ENCODE measurements at places on chromosomes 13 and 19.

DNA sequence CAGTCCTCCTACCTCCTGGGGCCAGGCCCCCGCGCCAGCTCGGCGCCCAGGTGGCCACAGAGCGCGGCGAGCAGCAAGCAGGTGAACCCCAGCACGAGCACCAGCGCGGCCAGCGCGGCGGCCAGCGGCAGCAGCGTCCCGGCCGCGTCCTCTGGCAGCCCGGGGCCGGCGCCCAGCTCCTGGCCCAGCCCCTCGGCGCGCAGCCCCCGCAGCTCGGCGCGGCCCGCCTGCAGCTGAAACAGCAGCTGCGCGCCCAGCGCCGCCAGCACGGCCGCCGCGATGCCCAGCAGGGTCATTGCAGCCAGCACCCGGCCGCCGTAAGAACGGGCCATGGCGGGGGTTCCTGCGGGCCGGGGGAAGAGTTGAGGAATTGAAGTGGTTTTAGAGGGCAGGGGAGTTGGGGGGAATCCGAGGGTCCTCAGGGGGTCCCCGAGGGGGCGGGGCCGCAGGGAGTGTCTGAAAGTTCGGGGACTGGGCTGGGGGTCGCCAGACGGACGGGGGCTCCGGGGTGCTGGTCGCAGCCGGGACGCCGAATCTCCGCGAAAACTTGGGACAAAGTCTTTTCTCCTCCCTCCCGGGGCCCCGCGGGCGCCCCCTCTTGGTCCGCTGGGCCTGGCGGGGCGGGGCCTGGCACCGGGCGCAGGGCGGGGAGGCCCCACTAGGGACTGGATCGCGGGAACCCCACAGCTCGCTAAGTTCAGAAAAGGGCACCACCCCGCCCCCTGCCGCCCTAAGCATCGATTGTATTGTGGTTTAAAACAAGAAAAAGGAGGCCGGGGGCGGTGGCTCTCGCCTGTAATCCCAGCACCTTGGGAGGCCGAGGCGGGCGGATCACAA, at the start of gene TMEM221:
TSS of gene TMEM221 (minus strand) at position 538 of the 837 bp plus-strand sequence. CDS start at position 332, 206 bp downstream.
- peak; percentile 59 for DNase-seq

DNA sequence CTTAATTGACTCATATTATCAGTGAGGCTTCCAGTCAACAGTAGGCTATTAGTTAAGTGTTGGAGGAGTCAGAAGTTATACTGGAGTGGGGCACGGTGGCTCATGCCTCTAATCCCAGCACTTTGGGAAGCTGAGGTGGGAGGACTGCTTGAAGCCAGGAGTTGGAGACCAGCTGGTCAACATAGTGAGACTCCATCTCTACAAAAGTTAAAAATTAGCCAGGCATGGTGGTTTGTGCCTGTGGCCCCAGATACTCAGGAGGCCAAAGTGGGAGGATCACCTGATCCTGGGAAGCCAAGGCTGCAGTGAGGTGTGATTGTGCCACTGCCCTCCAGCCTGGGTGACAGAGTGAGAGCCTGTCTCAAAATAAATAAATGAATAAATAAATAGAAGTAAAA, 53.2 kb downstream of the COMP start:
- no peak for DNase-seq

DNA sequence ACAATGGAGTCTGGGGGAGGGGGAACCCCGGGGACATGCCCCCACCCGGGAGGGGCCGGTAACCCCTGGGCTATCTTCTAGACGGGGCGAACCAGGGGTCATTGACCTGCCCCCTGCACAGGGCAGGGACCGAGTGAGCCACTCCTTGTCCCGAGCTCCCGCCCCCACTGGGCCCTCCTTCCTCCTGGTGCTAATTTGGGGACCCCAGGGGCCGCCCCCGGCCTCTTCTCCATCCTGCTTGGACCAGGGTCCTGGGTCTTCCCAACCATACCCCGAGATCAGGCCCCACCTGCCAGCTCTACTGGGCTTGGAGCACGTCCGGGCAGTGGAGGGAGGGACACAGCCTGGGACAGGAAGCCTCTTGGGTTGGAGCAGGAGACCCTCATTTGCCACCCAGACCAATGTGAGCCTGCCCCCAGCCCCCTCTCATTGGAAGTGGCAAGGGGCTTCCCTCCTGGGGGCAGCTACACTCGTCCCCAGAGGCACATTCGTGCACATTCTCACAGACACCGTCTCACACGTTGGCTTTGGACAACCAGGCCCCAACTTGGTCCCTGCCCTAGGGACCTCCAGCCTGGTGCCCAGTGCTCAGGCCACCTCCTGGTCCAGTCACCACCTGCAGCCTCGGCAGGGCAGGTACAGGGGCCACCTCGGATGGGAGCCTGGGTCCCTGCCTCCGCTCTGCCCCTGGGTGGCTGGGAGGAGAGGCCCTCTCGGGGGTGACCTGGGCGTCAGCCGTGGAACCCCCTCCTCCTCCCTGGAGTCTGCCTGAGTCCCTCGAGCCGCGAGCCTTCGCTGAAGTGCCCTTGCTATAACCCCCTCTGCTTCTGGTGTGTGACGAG, 3.3 kb upstream of the MISP start:
- no peak for DNase-seq

GRCh38 chr13:99208185-99208584, 7.5 kb downstream of the UBAC2 start:
- DNase-seq: no peak

DNA sequence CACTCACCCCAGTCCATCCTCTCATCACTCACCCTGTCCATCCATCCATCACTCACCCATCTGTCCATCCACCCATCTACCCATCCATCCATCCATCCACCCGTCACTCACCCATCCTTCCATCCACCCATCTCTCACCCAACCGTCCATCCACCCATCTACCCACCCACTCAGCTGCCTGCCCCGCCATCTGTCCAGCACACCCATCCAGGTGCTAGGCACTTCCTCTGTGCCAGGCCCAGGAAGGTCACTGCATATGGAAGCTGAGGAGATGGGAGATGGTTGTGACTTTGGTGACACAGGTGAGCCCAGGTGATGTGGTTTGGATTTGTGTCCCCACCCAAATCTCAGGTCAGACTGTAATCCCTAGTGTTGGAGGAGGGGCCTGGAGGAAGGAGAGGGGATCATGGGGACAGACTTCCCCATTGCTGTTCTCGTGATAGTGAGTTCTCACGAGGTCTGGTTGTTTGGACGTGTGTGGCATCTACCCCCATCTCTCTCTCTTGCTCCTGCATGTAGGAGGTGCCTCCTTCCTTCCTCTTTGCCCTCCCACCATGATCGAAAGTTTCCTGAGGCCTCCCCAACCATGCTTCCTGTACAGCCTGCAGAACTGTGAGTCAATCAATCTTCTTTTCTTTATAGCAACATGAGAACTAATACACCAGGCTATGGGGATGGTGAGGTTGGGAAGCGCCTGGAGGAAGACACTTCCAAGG, 15.9 kb upstream of the C13orf46 start:
- DNase-seq: no peak

DNA sequence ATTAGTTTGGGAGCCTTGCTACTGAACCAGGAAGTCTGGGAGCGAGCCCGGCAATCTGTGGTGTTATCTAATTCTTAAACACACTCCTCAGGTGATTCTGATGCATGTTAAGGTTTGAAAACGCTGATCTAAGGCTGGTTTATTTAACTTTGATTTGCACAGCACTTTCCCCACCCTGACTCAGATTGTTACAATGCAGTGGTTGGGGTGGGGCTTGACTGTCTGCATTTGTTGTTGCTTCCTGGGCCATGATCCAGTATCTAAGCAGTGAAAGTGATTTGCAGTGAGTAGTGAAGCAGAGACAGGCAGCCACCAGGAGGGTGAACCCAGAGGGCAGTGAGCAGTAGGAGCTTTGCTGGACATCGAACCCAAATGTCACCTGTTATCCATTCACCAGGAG, 81.6 kb upstream of the ARGLU1 start:
- no peak for DNase-seq

DNA sequence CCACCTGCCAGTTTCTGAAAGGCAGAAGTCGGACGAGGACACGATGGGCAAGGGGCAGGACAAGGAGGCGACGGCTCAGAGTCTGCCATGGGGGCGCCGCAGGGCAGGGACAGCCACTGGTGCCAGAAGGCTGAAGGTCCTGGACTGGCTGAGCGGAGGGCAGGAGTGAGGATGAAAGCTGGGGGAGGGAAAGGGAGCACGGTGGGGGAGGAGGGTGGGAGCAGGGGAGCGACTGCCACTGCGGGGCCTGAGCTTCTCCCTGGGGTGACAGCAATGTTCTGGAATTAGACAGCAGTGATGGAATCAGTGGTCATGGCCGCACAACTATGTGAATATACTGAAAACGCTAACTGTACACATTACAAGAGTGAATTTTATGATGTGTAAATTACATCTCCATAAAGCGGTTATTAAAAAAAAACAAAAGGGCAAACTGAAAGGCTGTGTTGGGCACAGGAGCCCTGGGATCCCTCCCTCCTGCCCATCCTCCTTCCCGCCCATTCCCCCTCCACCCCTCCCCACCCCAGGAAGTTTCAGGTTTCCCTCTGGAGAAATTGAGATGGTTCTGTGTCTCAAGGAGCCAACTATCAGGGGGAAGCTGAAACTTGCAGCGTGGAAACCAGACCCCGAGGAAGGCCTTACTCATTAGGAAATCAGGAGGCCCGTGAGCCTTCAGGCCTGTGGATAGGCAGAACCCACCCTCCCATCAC, 15.9 kb downstream of the MLLT1 start:
- no peak for DNase-seq

DNA sequence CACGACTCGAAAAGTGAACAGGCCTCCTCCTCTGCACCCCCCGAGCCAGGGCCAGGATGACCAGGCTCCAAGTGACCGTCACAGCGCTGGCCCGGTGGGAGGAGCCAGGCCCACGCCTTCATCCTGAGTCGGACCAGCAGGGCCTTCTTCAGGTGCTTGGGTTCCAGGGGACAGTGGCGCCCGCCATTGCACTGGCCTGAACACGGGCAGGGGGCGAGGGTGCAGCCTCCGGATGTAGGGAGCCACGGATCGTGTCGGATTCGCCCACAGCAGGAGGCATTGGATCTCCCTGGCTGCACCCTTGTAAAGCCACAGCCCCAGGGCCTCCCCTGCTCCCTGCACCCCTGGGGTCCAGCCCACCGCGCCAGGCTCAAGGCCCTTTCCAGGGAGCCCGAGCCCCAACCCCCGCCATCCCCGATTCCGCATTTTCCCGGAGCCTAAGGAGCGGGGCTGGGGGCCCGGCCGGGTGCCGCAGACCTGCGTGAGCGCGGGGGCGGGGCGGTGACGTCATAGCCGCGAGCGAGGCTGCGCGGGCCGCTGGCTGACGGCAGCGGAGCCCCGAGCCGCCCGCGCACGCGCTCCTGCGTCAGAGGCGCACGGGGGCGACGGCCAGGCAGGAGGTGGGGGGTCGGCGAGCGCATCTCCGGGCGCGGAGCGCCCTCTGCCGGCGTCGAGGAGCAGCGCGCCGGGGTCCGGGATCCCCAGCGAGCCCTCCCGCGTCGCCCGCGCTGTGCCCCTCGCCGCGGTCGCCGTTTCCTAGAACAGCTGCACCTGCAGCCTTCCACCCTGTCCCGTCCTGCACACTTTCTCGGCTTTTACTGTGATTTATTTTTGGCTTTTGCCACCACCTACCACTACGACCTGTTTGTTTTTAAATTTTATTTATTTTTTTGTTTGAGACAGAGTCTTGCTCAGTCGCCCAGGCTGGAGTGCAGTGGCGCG, 1.5 kb upstream of the ATP5F1D start:
- DNase-seq: peak; percentile 99

GRCh38 chr19:39814595-39814994, 19.4 kb downstream of the DYRK1B start:
- DNase-seq: no peak

GRCh38 chr19:17579661-17580244, 24.3 kb downstream of the COLGALT1 start:
- DNase-seq: peak; percentile 59

GRCh38 chr19:2573916-2574315, 98.0 kb downstream of the GADD45B start:
- DNase-seq: no peak

- no peak for DNase-seq
Observed at GRCh38 chr13:49838989-49839388, 46.5 kb upstream of the KPNA3 start.

DNA sequence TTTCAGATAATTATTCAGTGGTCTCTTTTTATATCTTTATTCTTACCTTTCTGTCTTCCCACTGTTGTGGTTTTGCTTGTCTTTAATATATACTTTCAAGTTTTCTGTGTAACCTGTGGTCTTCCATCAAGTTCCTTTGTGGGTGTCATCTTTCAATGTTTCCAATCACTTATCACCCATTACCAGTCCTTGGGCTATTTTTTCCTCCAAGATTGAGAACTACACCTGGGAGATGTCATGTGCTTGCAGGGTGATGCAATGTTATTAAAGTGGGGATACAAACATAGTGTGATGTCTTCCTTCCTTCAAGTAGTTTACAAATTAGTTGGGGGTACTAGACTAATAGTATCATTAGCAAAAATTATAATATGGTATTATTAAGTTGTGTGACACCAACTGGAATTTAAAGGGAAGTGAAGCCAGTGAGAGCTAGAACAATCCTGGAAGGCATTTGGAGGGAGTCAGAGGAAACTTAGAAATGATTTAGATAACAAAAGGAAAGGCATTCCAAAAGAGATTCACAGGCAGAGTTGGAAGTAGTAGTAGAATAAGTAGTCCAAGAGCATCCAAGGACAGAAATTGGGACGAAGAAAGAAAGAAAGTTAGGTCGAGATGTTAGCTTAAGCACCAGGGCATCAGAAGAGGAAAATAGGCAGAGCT, 3.4 kb downstream of the FNDC3A start:
- DNase-seq: no peak

DNA sequence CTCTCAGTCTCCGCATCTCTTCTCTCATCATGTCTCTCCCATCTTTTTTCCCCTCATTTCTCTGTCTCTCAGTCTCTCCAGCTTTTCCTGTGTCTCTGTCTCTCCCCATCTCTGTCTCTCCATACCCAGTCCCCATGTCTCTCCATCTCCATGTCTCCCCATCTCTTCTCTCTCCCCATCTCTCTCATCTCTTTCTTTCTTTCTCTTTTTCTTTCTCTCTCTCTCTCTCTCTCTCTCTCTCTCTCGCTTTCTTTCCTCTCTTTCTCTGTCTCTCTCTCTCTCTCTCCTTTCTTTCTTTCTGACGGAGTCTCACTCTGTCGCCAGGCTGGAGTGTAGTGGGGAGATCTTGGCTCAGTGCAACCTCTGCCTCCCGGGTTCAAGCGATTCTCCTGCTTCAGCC, 12.6 kb upstream of the NFIX start:
- DNase-seq: no peak

DNA sequence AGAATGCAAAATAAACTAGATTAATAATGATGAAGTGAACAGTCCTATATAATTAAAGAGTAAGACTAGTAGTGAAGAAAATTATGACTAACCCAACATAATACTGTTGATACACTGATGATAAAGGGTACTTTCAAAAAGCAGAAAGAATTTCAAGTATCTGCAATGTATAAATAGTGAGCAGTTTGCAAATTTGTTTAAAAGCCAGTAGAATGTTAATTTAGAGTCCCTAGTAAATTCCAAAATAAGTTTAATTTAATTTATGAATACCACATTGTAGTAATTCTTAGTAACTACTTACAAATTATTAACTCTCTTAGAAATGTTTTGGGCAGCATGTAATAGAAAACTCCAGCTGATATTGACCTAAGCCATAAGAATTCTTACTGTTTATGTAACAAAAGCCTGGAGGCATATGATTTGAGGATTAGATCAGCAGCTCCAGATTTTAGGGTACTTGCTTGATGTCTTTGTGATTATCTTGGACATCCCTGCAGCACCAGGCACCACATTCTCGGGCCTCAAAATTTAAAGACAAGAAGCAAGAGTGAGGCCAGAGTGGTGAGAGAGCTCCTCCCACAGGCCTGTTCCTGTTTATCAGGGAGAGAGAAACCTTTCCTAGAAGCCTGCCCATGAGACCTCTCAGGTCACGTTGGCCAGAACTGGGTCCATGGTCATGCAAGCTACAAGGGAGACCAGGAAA, 67.6 kb upstream of the TDRD3 start:
- DNase-seq: peak; percentile 24

All from suppressor macrophage treated with lipopolysaccharide for 1 hour (primary cell).